T-cell (primary cell): ENCODE measurements at places on chromosomes 7 and 10.

GRCh38 chr10:7027913-7028808 is 382.7 kb downstream of the SFMBT2 start:
- no peak for DNase-seq

- DNase-seq: no peak
Measured at GRCh38 chr10:43878386-43878785, 229.7 kb upstream of the ZNF32 start.

GRCh38 chr7:149494738-149495368 is 2.8 kb downstream of the ZNF746 start:
- DNase-seq: no peak

GRCh38 chr10:97574374-97575126 is 2.0 kb downstream of the ANKRD2 start:
- DNase-seq: no peak

DNA sequence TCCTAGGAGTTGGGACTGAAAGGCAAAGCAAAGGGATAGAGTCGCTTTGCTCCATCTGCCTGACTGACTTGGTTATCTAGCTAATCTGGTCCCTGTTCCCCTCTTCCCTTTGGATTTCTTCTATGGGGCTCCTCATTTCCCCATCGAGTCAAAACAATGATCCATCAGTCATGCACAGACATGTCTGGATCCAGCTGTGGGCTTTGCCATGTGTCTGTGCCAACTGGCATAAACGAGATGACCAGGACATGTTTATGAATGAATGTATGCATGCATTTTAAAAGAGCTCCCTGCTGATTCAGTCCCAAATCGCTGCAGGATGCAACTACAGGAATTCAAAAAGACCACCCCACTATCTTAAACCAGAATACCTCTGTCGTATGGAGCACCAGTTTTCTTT is 122.0 kb downstream of the ARL4A start:
- no peak for DNase-seq

DNA sequence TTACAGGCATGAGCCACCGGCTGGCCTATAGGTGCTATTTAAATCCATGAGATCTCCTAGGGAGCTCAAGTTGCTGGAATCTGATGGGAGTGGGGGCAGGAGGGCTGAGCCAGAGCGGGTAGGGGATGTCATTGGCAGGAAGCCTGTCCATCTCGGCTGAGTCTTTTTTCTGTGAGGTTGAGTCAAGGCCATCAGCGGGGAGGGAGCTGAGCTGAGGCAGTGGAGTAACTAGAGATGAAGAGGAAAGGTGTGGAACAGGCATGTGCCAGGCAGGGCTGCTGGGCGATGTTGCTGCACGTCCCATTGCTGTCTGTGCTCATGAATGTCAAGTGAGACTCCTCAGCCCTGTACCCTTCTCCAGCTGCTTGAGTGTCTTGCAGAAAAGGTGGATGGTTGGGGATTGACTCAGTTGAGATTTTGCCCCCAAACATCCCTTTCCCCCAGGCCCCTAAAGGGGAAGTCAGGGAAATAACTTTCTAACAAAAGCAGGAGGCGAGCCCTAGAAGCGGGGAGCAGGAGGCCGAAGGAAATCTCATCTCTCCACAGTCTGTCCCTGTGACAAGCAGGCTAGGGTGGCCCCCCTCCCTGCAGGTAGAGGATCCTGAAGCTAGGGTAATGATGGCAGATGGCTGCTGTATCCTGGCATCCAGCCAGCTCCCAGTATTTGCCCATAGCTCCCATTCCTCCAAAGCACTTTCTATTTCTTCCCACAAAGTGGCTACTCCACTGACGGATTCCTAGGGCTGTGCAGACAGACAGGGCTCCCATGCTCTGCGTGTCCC is 5.4 kb downstream of the ATP6V1F start:
- DNase-seq: no peak

DNA sequence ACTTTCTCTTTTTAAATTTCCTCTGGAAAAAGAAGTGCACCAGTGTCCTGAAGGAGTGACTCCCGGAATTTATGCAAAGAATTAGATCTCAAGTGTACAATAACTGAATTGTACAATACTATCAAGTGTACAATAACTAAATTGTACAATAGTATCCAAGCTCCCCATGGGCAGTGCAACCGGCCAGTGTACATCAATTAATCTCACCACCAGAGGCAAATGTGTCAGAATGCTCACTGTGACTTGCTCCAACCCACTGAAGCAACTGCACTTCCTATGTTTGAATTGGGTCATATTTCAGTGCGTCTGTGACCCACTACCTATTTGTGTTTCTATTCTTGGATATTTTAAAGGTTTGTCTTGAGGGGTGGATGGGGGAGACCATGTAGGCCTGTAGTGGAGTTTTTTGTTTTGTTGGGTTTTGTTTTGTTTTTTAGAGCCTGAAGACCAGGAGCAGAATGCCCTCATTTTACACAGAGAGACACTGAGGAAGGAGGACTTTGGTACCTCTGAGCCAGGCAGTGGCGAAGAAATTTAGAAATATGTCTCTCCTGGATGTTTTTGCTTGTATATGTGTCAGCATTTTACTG is 78.5 kb upstream of the CTTNBP2 start:
- DNase-seq: no peak

- no peak for DNase-seq
Measured at GRCh38 chr7:138871814-138872090, 73.8 kb upstream of the ATP6V0A4 start.

GRCh38 chr10:73229567-73229966 is 17.5 kb downstream of the DNAJC9 start:
- no peak for DNase-seq

DNA sequence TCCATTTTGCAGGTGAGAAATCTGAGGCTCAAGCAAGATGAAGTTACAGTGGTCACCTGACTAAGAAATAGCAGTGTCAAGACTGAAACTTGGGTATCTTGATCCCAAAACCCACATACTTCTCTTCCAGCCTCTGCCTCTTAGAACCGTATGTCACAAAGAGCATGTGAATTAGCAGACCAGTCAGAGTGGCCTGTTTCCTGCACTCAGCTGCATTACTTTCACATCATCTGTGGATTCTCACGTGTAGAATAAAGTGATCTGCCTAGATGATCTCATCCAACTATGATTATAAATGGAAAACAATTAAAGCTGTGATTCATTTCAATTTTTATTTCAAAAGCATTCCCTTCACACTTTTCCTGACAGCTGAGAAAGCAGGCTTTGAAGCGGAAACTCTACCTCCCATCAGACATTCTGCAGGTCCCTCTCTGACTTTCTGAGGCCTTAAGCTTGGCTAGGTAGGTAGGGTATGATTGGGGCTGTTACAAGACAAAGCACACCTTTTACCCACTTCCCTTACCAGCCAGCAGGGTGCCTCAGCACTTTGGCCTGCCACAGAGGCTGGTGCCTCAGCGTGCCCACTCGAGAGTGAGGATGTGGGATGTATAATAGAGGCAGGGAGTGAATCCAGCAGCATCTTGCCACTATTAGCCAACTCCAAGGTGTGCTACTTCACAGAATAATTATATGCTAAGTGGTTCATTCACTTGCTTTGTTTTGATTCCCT is 70.2 kb upstream of the PDE1C start:
- no peak for DNase-seq

- DNase-seq: no peak
Measured at GRCh38 chr7:27651702-27652101, 11.0 kb downstream of the HIBADH start.

DNA sequence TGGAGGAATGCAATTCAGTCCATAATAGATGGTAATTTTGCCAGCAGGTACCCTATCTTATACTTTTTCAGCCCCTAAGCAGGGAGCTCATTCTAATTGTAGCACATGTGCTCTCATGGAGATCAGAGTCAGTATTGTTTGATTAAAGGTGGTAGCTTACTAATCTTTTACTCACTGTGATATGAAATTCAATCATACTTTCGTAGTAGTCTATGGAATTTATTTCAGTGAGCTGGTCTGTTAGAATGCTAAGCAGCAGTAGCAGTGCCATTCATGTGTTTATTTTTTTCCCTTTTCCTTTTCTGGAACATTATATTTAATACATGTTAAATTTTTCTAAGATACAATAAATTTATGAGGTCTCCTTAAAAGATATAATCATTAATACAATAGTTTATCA is 109.0 kb downstream of the ST7 start:
- DNase-seq: no peak

DNA sequence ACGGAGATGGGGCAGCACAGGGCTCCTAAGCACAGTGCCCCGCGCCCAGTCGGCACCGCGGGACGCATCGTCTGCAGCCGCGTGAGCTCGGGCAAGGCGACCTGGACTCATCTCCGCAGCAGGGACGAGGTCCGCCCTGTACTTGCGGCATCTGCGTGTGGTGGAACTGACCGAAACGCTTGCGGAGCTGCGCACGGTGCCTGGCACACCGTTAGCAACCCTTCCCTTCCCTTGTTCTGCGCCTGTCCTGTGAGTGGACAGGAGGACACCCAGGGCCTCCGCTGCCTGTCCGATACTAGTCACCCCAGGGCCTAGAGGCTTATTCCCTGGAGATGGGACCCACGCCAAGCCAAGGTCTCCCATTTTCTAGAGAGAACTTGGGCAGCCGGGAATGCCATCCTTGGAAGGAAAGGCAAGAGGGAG is 98.5 kb downstream of the WDR11 start:
- DNase-seq: no peak

DNA sequence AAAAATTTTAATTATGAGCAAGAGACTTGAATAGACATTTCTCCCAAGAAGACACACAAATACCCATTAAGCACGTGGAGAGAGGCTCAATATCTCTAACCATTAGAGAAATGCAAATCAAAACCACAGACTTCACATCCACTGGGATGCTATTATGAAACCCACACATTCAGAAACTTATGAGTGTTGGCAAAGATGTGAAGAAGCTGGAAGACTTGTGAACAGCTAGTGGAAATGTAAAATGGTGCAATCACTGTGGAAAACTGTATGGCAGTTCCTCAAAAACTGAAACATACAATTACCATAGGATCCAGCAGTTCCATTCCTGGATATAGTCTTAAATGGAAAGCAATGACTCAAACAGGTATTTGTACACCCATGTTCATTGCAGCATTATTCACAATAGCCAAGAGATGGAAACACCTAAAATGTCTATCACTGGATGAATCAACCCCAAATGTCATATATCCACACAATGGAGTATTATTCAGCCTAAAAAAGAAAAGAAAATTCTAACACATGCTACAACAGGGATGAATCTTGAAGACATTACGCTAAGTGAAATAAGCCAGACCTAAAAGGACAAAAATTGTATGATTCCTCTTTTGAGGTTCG is 53.5 kb upstream of the FRMD4A start:
- DNase-seq: no peak

- DNase-seq: no peak
Measured at GRCh38 chr10:92074126-92074887, 150.7 kb downstream of the BTAF1 start.

- no peak for DNase-seq
Measured at GRCh38 chr7:18521945-18522566, 26.5 kb downstream of the HDAC9 start.

DNA sequence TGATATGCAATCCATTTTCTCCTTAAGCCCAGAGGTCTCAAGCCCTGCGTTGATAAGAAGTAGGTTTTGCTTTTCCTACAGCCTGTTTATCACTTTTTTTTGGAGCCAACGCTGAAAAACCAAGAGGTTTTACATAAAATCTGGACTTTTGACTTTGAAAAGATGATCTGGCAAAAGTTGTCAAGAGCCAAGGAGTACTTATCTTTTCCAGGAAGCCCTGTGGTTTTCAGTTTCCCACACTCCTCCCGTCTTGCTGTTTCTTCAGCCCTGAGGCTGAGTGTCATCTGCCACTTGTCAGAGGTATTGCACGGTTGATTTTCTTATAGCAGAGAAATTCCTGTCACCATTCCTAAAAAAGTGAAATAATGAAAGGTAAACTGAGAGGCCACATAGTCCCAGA is 108.7 kb downstream of the TYW1 start:
- no peak for DNase-seq

DNA sequence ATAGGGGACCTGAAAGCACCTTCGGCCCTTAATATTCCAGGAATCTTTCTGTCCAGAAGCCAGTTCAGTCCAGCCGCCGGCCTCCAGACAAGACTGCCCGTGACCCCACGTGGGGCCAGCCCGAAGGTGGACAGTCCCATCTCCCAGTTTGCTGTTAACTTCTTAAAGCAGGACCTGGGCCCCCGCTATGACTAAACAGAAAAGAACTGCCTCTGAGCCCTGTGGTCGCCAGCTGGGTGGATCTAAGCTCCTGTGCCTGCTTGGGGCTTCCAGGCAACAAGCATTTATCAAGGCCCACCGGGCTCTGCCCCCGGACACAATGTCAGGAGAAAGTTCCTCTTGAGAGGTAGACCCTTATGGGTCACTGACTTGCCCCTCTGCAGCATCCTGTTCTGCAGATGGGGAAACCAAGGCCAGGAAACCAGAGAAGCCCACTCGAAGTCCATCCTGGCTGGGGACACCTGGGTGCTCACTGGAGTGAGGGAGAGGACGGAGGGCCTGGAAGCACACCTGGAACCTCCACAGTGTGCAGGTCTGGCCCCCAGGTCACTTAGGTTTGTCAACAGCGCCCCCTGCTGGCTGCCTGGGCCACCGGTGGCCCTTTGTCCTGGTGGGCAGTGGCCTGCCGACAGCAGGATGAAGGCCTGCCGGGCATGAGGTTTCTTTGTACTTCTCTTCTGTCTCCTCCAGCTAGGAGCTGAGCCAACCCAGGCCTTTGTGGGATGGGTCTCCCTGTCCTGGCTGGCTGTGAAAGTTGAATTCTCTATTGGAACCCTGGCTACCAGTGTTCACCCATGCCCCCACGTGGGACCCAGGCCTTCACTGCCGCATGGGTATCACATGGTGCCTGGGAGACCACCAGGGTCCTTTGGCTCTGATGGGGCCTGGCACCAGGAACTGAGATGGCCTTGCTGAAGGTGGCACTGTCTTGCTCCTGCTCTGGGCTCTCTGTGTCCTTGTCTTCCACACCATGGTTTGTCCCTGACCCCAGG is 128.0 kb downstream of the ZMIZ1 start:
- DNase-seq: peak; percentile 61

GRCh38 chr10:77333610-77334340 is 303.8 kb downstream of the KCNMA1 start:
- DNase-seq: no peak

DNA sequence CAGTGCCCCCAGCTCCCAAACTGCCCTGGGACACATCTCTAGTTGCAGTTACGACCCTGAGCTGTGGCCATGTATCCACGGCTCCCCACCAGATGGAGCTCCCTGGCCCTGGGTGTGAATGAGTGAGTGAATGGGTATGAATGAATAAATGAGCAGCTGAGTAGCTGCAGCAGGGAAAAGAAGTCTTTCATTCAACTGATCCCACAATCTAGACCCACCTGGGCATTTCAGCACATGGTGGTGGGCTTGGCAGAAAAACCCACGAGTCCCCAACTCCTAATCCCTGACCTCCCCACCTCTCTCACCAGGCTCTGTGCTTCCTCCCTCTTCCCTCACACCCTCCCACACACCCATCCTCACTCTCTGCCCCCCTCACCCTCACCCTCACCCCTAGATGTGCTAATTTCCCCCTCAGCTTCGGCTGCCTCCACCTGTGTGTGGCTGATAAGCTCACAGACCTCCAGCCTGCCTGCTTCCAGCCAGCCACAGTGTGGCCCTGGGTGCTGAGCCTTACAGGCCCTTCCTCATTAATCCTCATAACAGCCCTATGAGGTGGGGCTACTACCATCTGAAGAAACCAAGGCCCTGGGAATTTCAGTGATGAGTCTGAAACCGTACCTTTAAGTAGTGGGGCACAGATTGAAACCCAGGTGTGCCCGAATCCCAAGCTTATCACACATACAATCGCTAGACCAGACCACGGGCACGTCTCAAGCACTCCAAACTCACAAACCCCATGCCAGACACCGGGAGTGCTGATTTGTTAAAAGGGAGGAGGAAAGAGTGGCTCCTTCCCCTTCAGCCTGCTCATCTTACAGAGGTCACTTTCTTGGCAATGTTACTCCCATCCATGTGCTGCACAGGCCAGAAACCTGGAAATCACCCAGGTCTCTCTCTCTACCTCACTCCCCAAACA is 2.2 kb upstream of the ATP6V1F start:
- no peak for DNase-seq
